ENCODE measurements at places on chromosomes 5 and 9. TPM values are rescaled to one million over a fixed set of nuclear protein-coding genes. Genes with fewer than 3 reads are reported as not detected.

The SPATA31C1 gene
- not detected for total RNA-seq

The NAIP gene
- total RNA-seq: 15.9 TPM

The TOMM5 gene
- total RNA-seq: 59.1 TPM

The CKMT2 gene
- total RNA-seq: 1.2 TPM

The GTF3C4 gene
- 22.6 TPM for total RNA-seq

The CDO1 gene
- 73.2 TPM for total RNA-seq

The SH3GLB2 gene
- 56.6 TPM for total RNA-seq

The SECISBP2 gene
- 81.3 TPM for total RNA-seq

The NTRK2 gene
- total RNA-seq: 266 TPM

The WHRN gene
- total RNA-seq: 0.94 TPM

The GPR151 gene
- 0.31 TPM for total RNA-seq

The NMRK1 gene
- 10.3 TPM for total RNA-seq

The MARCOL gene
- total RNA-seq: not detected

The SNCB gene
- 12.6 TPM for total RNA-seq

The FOXD4 gene
- 0.47 TPM for total RNA-seq

The GABRA1 gene
- total RNA-seq: 18.2 TPM

The PMPCA gene
- 23.6 TPM for total RNA-seq

The SNX24 gene
- total RNA-seq: 9.0 TPM

The VDAC1 gene
- 209 TPM for total RNA-seq

The PCDHA7 gene
- 18.1 TPM for total RNA-seq

The TMEM174 gene
- not detected for total RNA-seq
